ENCODE measurements at places on chromosomes 3 and 15.

DNA sequence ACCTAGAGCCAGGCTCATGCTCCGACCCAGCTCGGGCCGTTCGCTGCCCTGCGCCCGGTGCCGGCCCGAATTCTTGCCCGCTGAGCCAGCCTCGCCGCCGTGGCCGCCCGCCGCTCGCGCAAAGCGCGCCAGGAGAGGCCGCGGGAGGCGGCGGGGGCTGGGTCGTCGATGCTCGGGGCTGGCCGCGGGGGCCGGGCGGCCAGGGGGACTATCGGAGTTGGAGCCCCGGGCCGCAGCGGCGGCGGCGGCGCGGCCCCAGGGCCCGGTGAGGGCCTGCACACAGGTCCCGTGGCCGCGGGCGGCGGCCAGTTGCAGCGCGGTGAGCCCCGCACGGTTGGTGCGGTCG lies 1.1 kb downstream of the ANKRD63 start:
- no peak for DNase-seq

- no peak for DNase-seq
Observed at GRCh38 chr3:108185536-108185935, 36.7 kb downstream of the IFT57 start.

DNA sequence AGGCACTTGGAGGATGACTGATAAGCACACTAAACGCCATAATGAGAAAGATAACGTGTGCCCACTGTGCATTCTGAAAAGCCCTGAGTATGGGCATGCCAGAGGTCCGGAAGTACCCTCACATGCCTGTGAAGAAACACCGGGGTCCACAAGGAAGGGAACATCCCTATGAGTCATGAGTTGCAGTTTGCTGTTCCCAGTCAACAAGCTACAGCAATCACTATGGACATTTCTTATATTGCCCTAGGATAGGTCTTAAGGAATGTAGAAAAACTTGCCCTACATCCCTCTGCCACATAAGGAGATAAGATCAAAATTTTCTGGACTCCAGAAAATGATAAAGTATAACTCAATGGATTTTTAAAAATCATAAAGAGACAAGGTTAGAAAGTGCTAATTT lies 9.9 kb downstream of the MB21D2 start:
- no peak for DNase-seq

- no peak for DNase-seq
Observed at GRCh38 chr15:65663521-65663920, 41.8 kb downstream of the SLC24A1 start.

DNA sequence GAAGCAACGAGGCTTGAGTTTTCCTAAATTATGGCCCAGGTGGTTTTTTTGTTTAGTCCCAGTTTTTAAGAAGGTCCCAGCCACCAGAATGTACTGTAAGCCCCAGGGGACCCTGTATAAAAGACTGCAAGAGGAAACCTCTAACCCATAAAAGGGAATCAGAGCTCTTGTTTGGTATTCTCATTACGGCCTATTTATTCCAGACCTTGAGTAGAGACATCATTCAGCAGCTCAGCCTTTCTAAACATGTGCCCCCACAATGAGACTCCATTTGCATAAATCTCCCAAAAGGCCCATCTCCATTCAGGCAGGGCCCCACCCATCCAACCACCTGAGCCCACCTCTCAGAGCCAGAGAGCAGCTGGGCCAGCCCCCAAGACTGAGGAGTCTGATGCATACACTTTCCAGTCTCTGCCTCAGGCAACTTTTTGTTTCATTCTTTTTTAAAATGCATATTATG lies 25.7 kb downstream of the ZDHHC3 start:
- DNase-seq: no peak

- DNase-seq: no peak
Observed at GRCh38 chr3:16836505-16837237, 48.1 kb upstream of the PLCL2 start.

- DNase-seq: no peak
Observed at GRCh38 chr3:126351086-126351770, 6.0 kb downstream of the KLF15 start.

GRCh38 chr15:96870580-96870979 lies 540.1 kb downstream of the NR2F2 start:
- DNase-seq: no peak

- DNase-seq: no peak
Observed at GRCh38 chr3:35932995-35933394, 293.7 kb downstream of the ARPP21 start.

All from stimulated activated CD8-positive, alpha-beta memory T cell treated with anti-CD3 and anti-CD28 coated beads, Interleukin-7, amount 100 ng/mL, for 1 hour (primary cell).